WTC11 (cell line): ENCODE measurements at places on chromosomes 16 and 17.

DNA sequence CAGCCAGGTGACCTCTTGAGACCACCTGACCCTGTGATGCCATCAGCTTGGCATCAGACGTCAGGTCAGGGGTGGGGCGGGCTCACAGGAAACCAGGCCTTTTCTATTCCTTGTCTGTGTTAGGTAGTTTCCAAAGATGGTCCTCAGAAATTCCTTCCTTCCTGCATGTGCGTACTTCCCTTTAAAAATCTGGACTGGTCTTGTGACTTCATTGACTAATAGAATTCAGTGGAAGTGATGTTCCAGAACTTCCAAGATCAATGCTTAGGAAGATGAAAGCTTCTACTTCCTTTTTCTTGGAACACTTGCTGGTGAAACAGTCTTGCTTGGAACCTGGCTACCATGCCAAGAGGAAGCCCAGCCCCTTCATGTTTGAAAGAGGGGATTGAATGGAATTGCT lies 10.0 kb upstream of the N4BP1 start:
- no peak for DNase-seq

DNA sequence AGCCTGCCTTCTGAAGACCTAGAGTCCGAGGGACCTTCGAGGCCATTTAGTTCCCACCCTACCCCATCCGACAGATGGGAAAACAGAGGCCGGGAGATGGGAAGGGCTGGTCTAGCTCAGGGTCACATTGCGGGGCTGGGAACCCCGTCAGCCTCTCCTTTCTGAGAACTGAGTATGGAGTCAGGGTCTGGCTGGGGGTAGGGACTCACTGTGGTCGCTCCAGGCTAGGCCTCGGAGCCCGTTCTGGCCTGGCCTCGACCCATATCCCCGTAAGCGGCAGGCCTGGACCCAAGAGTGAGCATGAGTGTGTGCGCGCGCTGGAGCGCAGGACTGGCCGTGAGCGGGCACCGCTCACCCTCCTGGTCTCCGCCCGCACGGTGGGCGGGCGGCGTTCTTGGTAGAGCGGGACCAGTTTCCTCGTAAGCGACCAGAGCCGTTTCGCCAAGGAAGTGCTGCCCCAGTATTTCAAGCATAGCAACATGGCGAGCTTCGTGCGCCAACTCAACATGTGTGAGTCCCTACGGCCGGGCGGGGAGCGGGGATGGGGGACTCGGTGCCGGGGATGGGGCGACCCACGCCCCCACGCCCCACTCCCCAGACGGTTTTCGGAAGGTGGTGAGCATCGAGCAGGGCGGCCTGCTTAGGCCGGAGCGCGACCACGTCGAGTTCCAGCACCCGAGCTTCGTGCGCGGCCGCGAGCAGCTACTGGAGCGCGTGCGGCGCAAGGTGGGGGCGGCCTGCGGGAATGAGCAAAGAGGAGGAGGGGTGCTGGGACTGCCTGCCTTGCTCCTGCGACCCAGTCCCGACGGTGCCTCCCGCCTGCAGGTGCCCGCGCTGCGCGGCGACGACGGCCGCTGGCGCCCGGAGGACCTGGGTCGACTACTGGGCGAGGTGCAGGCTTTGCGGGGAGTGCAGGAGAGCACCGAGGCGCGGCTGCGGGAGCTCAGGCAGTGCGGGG lies 855 bp downstream of the HSF4 start:
- DNase-seq = no peak

DNA sequence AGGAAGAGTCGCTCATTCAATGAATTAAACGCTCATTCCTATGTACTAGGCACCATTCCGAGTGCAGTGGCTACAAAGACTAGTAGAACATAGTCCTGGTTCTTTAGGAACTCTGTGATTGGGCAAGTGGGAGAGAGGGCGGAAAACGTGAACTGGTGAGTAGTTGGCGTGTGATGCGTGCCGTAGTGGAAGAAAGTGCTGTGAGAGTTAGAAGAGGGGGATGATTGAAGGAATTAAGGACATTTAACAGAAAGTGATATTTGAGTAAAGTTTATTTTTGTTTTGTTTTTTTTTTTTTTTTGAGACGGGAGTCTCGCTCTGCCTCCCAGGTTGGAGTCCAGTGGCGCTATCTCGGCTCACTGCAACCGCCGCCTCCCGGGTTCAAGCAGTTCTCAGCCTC lies 7.9 kb upstream of the SLFN14 start:
- no peak for DNase-seq

DNA sequence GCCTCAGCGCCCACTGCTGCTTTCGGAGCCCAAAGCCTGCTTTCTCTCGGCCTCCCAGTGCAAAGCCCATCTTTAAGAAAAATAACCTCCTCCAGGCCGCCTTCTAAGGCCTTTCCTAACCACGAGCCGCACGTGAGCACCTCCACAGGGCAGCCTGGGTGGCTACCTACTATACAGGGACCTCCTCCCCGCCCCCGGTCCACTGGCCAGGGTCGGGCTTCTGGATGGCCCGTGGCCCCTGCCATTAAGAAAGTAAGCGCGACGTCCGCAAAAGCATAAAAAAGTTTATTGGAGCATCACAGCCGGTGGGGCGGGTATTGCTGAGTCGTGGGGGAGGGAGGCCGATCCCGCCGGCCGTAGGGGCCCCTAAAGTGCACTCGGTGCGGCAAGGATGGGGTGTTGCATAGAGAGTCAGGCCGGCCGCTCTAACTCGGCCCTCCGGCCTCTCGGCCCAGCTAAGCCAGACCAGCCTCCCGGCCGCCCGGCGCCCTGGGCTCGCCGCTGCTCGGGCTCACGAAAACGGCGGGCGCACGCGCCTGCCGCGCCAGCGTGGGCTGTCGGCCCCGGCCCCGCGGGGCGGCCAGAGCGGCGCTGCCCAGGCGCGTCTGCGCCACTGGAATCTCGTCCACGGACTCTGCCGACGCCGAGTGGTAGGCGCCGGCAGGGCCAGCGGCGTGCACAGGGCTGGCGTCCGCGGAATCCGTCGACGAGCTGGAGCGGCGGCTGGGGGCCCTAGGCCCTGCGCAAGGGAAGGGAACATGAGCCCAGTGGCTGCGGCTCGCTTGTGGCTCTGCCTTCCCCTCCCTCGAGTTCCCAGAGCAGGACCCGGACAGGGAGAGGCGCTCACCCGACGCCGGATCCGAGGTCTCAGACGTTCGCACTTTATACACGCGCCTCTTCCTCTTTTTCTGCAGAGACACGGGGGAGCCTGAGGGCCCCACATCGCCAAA lies 1.1 kb upstream of the TPPP3 start:
- DNase-seq = peak; percentile 60

DNA sequence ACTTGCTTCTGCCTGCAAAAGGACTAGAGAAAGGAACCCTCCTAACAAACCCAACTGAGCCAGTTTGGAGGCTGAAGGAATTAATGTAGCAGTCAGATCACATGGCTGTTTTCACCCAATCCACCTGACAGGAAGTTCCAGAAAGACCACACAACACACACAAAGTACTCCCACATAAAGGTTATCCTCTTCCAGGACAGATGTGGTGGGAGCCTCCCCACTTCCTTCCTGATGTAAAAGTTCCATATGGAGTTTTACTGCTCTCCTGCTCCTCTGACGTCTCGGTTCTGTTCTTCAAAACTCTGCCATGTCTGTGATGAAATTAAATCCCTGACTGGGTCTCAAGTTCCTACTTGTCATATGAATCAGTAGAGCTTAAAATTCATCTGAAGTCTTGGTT lies 497.0 kb upstream of the HSBP1 start:
- no peak for DNase-seq

DNA sequence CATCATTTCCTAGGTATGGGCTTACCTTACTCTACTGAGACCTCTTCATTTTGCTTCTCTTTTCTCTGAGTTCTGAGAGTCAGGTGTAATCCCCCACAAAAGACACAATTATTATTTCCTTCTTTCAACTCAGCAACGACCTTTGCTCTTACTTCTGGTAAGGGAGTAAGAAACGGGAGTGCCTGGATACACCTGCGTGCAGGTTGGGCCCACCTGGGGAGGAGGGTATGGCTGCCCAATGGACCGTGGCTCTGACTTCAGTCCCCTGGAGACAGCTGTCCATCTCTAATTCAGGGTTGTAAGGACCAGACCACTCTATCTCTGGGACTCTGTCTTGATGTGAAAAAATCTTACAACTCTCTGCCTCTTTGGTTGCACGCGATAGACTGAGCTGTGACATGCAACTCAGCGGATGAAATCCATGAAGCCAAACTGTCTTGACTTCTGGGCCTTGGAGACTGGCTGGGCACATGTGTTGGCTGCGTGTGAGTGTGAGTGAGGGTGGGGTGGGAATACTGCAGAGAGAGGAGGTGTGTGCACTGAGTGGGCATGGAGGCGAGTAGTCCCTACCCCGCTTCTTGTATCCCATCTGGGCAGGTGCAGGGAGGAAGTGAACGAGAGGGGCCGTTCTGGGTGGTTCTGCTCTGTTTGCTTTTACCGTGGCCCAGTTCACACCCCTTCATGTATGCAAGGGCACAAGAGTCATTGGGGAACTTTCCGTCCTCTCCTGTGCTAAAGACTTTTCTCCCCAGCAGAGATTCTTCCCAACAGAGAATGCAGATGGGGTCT lies 1.2 kb downstream of the TMEM238L start:
- no peak for DNase-seq

- DNase-seq = no peak
These were observed 16.0 kb downstream of the KRT33A start for GRCh38 chr17:41334385-41335305.
